ENCODE measurements at places on chromosomes 7 and 10. TPM values are rescaled to one million over a fixed set of nuclear protein-coding genes. Genes with fewer than 3 reads are reported as not detected.

Gene FBH1
- 78.7 TPM for total RNA-seq

Gene OR6V1
- not detected for total RNA-seq

Gene RADIL
- 2.8 TPM for total RNA-seq

Gene MRC1
- 26.7 TPM for total RNA-seq

Gene SRI
- 88.9 TPM for total RNA-seq

Gene IDE
- total RNA-seq, result 47.8 TPM

Gene TMEM213
- total RNA-seq, result not detected

Gene ZNF853
- 11.1 TPM for total RNA-seq

Gene VWC2
- total RNA-seq, result 9.3 TPM

Gene ACBD7
- not detected for total RNA-seq

Gene ZP3
- total RNA-seq, result not detected

DNA sequence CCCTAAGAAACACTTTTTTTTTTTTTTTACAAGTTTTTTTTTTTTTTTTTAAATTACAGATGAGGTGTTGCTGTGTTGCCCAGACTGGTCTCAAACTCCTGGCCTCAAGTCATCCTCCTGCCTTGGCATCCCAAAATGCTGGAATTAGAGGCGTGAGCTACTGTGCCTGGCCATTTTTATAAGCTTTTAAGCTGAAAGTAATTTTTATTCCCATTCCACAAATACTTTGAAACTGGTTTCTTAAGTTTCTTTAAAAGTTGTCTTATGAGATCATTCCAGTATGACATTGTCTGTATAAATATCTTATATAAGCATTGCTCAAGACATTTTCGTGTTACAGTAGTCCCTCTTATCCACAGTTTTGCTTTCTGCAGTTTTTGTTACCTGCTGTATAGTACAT is 61.4 kb upstream of the CYP26C1 start:
- no peak for DNase-seq

DNA sequence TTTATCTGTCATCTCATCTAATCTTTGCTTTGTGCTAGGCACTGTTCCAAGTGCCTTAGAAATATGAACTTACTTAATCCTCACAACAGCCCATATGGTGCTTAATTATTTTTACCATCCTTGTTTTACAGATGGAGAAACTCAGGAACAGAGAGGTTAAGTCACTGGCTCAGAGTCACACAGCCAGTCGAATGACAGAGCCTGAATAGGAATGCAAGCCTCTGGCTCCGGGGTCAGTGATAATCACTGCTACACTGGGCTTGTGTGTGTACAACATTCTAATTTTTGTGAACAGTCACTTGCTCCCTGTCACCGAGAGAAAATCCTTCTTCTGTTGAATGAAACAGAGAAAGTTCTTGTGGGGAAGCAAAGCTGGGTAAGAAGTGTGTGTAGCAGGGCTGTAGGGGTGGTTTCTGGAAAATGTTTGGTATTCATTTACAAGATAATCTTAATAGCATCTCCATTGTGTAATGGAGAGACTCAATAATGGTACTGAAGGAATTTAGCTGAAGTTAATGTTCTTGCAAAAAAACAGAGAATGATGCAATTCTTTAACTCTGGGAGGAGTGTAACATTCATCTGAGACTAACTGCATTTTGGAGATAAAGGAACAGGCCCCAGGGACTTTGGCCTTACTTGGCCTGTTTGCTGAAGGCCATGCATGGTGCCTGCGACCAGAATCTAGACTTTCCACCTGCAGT is 290.6 kb downstream of the FRMD4A start:
- DNase-seq, result no peak

- DNase-seq, result no peak
Measured at GRCh38 chr7:132643302-132643701, 67.0 kb upstream of the PLXNA4 start.

DNA sequence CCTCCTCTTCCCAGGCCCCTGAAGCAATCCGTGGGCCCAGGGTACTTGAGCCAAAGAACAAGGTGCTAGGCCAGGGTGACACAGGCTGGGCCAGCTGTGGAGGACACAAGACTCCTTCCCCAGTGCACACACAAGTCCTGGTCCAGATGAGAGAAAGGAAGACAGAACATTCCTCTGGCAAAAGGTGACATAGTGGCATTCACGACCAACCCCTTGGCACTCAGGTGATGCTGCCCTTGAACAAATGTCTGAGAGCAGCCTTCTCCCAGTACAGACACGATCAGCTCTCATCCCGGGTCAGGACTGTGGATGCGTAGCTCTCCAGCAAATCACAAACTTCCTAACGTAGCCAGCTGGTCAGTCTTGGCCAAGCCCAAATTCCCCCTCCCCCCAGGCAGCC is 118.5 kb downstream of the OAT start:
- no peak for DNase-seq

GRCh38 chr10:7150349-7150748 is 260.5 kb downstream of the SFMBT2 start:
- no peak for DNase-seq

DNA sequence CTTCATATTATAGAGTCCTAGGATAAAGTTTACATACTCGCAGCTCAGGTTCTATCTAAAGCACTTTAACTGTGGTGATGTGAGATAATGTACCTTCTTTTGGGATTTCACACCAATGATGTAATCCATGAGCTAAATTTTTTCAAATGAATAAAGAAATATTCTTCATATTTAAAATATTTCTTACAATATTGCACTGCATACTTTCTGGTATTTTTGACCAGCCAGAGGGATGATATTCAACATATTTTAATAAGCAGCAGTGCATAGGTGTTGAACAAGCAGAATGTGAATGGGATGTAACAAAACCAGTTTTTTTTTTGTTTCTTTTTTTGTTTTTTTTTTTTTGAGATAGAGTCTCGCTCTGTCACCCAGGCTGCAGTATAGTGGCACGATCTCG is 73.2 kb upstream of the TRIM24 start:
- no peak for DNase-seq

- DNase-seq, result no peak
Measured at GRCh38 chr7:66883716-66884115, 37.3 kb upstream of the TMEM248 start.

- DNase-seq, result no peak
Measured at GRCh38 chr10:11869743-11870460, 46.7 kb downstream of the PROSER2 start.

DNA sequence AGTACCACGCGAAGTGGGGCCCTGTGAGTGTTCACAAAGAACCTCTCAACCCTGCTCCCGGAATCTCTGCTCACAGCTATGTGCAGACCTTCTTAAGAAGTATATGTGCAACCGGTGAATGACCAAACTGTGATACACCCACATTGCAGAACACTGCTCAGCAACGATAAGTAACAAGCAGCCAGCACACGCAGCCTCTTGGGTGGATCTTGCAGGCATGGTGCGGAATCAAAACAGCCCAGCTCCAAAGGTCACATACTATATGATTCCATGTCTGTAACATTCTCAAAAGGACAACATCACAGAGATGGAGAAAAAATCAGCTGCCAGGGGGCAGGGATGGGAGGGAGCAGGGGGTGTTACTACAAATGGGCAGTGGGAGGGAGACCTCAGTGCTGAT is 101.6 kb downstream of the DLG5 start:
- no peak for DNase-seq

DNA sequence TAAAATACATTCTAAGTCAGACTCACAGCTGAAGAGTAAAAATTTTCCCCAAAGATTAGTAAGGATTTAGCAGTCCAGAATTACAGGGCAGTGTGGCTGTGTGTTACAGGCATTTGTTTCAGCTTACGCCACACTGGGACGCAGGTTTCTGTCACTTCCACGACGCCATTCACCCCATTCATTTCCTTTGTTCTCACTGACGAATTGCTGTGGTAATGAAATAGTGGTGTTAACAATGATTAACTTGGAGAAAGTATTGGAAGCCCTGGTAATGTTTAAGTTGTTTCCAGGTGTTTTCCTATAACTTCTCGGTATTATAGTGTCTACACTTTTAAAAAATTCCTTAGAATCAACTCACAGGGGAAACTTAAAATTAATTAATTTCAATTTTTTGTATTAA is 370.9 kb downstream of the SH2D4B start:
- no peak for DNase-seq

DNA sequence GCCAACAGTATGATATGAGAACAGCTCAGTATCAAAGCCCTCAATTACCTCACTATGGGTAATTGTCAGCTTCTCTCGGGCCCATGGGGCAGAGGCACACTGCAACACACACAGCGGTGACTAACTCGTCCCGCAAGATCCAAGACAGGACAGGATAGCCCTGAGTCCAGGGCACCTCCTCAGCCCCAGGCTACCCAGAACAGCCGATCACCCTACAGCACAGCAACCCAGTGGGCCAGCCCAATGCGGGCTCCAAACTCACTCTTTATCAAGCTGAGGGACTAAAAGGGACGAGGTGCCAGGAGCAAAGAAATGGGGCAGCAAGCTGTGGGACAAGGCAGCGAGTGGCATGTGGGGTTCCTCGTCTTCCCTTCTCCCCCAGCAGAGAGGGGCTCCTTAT is 765.1 kb downstream of the GRID1 start:
- DNase-seq, result no peak
